ENCODE measurements at places on chromosomes 7 and 10. TPM values are rescaled to one million over a fixed set of nuclear protein-coding genes. Genes with fewer than 3 reads are reported as not detected.

GRCh38 chr10:129774082-129774735 is 189.9 kb downstream of the EBF3 start:
- DNase-seq, result no peak

- DNase-seq, result peak; percentile 81
These were observed 1.5 kb downstream of the CDK13 start for GRCh38 chr7:39951226-39952194.

DNA sequence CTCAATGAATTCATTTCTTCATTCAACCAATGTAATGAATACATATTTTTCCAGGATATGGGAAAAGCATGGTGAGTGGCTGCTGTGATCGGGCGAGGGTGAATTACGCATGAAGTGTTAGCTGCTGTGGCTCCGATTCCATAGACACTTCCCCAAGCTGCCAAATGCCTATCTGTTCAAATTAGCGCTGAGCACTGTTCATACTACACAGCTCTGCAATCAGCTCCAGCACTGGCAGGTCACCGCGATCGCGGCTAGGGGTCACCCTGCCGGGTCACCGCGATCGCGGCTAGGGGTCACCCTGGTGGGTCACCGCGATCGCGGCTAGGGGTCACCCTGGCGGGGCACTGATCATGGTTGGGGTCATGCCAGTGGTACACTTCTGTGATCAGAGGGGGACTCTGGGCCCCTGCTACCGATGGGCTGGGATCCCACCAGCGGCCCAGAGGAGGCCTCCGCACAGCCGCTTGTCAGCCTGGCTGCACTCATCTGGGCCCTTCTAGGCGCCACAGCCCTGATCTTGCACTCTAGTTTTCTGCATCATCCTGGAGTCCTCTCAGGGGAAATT is 49.3 kb downstream of the JAKMIP3 start:
- no peak for DNase-seq

- peak; percentile 72 for DNase-seq
These were observed 14.4 kb upstream of the GSTK1 start for GRCh38 chr7:143248761-143249354.

GRCh38 chr7:138044897-138045296 is 31.4 kb upstream of the AKR1D1 start:
- DNase-seq, result no peak

DNA sequence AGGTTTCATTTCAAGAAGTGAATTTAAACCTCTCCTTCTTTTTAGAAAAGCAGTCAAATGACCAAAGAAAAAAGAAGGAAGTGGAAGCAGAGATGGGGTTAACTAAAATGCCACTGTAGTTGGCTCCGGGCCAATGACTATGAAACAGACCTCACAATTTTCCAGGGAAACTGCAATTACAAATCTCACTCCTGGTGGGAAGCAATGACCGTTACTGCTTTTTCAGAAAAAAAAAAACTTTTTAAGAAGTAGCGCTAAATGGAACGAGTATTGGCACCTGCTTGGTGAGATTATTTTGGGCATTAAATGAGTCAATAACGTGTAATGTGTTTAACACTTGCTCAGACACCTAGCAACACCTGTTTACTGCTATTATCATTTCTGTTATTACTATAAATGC is 1.2 kb downstream of the SFRP4 start:
- DNase-seq, result no peak

DNA sequence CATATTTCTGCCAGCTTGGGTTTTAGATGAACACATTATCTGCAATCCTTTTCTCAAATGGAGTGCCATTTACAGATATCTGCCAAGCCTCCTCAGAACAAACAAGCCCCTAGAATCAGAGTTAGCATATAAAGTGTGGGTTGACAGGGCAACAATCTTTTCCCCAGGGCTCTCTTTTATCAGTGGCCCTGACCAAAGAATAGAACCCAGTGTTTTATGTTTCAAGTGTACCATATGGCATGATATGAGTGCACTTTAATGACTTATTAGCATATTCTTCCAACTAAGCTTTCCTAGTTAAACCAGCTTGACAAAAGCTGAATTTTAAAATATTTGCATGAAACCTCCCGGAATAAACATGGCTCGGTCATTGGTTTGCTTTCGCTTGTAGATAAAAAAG is 57.3 kb downstream of the EVX1 start:
- no peak for DNase-seq

- DNase-seq, result no peak
These were observed 18.9 kb upstream of the VPS37D start for GRCh38 chr7:73648593-73649332.

DNA sequence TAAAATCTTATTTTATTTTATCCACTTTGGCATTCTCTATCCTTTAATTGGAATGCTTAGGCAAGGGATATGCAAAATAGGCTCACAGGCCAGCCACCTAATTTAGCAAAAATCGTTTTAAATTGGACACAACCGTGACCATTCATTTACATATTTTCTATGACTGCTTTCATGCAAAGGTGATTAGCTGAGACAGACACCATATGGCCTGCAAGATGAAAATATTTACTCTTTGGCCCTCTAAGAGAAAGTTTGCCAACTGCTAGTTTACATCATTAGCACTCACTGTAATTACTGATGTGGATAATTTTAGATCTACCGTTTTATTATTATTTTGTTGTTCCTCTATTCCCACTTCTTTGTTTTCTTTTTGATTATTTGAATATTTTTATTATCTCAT is 375.5 kb upstream of the LRRTM3 start:
- no peak for DNase-seq

DNA sequence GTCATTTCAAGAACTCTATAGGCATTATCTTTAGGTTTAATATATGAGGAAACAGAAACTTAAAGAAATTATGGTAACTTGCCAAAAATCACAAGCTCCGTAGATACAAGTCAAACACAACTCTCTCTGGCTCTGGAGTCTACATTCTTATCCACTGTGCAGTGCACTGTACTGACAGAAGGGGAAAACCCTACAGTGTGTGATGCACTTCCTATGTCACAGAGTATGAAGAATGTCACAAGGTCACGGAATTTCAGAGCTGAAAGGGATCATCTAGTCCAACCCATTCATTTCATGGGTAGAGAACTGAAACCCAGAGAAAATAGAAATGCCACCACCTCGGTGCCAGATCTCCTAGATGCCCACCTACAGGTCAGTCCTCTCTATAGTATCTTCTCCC is 86.1 kb downstream of the LRRTM3 start:
- no peak for DNase-seq

DNA sequence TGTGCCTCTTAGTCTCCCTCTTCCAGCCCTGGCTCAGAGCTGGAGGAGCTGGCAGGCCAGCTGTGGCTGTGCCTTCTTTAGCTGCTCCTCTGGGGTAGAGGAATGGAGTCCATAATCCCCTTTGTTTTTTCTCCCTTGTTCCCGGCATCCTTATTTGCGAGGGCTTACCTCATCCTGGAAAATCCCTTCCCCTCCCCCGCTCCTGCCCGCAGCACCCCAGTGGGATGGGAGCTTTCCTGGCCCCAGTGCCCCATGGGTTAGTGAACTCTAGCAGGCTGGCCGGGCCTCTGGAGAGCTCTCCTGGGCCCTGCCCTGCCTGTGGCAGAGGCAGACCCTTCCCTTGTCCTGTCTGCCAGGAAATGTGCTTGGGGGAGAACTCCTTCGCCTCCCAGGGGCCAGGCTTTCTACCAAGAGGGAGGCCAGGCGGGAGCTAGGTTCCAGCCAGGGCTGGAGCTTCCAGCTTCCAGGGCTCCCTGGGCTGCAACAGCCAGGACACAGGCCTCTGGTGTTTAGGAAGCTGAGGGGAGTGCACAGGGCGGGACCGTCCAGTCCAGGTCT is 16.5 kb upstream of the TRIM8 start:
- no peak for DNase-seq

DNA sequence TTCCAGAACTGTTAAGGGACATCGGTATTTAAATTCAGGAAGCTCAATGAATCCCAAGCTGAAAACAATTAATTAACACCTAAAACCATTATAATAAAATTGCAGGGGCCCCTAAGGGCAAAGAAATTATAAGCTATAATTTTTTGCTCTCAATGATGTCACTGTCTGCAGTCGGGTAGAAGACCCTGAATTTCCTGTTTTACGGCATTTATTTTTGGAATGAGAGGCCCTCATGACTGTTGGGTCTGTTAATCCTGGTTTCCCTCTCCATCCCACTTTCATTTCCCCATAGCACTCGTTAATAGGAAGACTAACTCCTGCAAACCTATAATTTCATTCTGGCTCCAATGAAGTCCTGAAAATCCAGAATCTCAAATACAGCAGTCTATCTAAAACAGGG is 25.8 kb upstream of the GPR37 start:
- DNase-seq, result no peak

- no peak for DNase-seq
These were observed 57.3 kb downstream of the ST7 start for GRCh38 chr7:117010375-117011133.

Gene FAM25C
- total RNA-seq, result not detected

Gene PON1
- total RNA-seq, result 0.78 TPM

Gene GIMAP2
- not detected for total RNA-seq

Gene OR2A42
- total RNA-seq, result not detected

Gene SKIDA1
- not detected for total RNA-seq

Gene NAMPT
- 28.7 TPM for total RNA-seq

Gene DNAJC12
- 3.4 TPM for total RNA-seq

Gene ZNF138
- 2.6 TPM for total RNA-seq

Gene GRID2IP
- not detected for total RNA-seq

Gene STAMBPL1
- 79.2 TPM for total RNA-seq

All from HT-29 (cell line).